ENCODE measurements at places on chromosomes 13 and 19. TPM values are rescaled to one million over a fixed set of nuclear protein-coding genes. Genes with fewer than 3 reads are reported as not detected.
A peak's percentile ranks its signal among the peaks of the same experiment; 100 is the strongest.

KRTDAP gene
- not detected for total RNA-seq

GRCh38 chr13:50519866-50520265, 323.6 kb downstream of the DLEU7 start:
- DNase-seq = no peak

- DNase-seq = no peak
These were observed 14.7 kb upstream of the LENG8 start for GRCh38 chr19:54434112-54434872.

SLITRK1 gene
- not detected for total RNA-seq

GRCh38 chr13:33494596-33495204, 209.1 kb upstream of the STARD13 start:
- DNase-seq = no peak

CYP2S1 gene
- total RNA-seq = not detected

ZNF616 gene
- total RNA-seq = 14.2 TPM

DNA sequence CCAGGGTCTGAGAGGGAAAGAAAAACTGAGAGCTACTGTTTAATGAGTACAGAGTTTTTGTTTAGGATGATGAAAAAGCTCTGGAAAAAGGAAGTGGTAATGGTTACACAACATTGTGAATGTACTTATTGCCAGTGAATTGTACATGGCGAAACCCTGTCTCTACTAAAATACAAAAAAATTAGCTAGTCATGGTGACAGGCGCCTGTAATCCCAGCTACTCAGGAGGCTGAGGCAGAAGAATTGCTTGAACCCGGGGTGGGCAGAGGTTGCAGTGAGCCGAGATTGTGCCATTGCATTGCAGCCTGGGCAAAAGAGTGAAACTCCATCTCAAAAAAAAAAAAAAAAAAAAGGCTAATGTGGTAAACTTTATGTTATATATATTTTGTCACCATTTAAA, 96.3 kb downstream of the VWA8 start:
- no peak for DNase-seq

- no peak for DNase-seq
These were observed 16.9 kb downstream of the MED26 start for GRCh38 chr19:16611121-16611520.

- peak; percentile 57 for DNase-seq
These were observed 24.3 kb upstream of the EEF1AKMT1 start for GRCh38 chr13:20798027-20798426.

DNA sequence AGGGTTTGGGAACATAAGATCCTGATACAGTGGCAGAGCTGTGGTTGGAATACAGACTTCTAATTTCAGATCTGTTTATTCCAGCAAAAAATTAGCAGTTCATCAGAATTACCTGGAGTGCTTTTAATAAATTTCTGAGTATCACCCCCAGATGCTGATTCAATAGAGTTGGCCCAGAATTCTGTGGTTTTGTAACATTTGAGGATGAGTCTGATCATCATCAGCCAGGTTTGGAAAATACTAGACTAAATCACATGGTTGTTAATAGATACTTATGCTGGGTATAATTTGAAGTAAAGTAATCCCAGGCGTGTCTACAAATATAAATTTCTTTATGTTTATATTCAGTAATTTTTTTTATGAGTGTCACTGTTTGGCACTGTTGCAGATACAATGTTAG, 4.8 kb downstream of the USPL1 start:
- no peak for DNase-seq

SPINT2 gene
- 78.5 TPM for total RNA-seq

RNF225 gene
- 0.49 TPM for total RNA-seq

IL17D gene
- total RNA-seq = not detected

- no peak for DNase-seq
These were observed 135.6 kb downstream of the TM9SF2 start for GRCh38 chr13:99636728-99637353.

DNA sequence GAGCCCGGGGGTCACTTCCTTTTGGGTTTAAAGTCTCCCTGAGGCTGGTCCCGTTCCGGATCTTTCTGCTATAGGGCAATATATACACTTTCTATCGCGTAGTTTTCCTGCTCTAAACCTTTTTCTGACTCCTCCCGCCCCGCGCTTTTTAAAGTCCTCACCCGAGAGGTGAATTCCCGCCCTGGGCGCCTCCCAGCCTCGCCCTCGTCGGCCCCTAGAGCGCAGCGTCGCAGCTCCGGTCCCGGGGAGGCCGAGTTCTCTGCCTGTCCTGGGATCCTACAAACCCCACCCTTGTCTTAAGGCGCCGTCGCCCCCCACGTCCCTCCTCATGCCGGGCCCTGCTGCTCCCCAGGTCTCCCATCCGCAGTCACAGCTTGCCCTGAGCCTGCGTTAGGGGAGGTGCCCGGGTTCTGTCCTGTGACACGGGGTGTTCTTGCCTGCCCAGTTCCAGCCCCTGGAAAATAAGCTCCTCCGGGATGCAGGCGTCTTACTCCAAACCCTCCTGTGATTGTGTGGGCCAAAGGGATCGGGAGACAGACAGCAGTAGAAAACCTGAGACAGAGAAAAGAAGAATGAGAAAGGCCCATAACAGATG, 491 bp downstream of the ZNF525 start:
- no peak for DNase-seq

FCHO1 gene
- total RNA-seq = 162 TPM

DNA sequence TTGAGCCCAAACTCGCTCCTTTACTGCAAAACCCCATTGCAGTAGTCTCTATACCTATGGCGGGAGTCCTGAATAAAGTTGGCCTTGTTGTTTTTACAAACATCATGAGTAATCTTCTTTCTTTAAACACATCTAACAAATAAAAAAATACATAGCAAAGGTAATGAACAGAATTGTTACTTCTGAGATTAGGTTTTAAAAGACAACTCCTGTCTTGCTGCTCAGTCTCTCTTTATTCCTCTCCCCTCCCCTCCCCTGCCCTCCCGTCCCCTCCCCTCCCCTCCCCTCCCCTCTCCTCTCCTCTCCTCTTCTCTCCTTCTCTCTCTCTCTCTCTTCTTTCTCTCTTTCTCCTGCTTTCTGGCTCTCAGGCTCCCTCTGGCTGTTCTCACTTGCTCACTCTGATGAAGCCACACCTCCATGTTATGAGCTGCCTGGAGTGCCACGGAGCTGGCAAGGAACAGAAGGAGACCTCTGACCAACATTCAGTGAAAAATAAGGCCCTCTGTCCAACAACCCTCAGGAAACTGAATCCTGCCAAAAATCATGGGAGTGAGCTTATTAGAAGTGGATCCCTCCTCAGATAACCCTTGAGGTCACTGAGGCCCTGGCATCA, 300.7 kb upstream of the MIR17HG start:
- DNase-seq = no peak

RNF113B gene
- not detected for total RNA-seq

DNA sequence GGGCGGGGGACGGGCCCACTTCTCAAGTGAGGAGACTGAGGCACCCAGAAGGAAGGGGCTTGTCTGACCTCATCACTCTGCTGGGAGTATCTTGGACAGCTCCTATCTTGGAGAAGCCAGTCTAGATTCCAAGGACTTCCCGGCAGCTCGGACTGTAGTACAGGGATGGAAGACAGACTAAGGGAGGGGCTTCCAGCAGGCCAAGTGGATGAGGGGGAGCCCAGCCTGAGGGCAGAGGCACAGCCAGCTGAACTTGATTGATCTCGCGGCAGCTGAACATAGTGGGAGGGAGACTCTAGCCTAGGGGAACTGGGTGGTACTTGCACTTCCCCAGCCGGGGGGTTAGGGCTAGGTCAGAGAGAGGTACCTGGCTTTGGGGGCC, 711 bp downstream of the CILP2 start:
- DNase-seq = peak; percentile 41

DNA sequence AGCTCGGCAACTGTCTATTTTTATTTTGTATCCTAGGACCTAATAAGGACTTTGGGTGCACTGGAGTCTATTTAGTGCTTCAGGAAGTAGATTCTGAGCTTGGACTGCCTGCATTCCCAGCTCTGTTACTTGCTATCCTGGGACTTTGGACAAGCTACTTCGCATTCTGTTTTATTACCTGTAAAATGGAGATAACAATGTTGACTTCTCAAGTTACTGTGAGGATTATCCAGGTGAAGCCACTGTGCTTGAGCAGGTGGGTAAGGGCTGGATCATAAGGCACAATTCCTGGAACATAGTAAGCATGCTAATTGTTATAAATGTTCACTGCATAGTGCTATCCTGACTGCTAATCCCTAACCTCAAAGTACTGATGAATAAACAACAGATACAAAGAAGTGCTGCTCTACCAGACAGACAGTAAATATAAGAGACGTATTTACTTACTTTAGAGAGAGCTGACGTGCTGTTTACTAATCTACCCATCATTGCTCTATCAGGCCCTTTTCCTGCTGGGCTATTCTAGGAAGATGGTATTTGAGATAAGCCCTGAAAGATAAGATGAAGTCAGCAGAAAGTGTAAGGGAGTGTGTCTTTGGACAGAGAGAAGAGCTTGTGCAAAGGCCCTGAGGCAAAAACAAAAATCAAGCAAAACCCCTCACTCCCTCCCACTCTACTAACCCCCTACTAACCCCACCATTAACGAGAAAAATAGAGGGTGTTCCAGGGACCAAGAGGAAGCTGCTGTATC, 50.8 kb upstream of the FLT1 start:
- no peak for DNase-seq

- no peak for DNase-seq
These were observed 108.5 kb upstream of the TDRD3 start for GRCh38 chr13:60288569-60288968.

FSD1 gene
- 3.4 TPM for total RNA-seq
